ENCODE measurements at places on chromosomes 6 and 20. TPM values are rescaled to one million over a fixed set of nuclear protein-coding genes. Genes with fewer than 3 reads are reported as not detected.

The SMOC2 gene
- 78.4 TPM for total RNA-seq

The HLA-E gene
- total RNA-seq = 145 TPM

- no peaks in the 10 kb centered on the region for H3K36me3 ChIP-seq
- H3K4me3 ChIP-seq = no peak overlapping the region
- DNase-seq = no peak
- H3K4me1 ChIP-seq = peaks cover 8% of the 10 kb centered on the region
- no peak overlapping the region for H3K27ac ChIP-seq
These were observed 187.5 kb upstream of the MARCKS start for GRCh38 chr6:113669606-113670005.

DNA sequence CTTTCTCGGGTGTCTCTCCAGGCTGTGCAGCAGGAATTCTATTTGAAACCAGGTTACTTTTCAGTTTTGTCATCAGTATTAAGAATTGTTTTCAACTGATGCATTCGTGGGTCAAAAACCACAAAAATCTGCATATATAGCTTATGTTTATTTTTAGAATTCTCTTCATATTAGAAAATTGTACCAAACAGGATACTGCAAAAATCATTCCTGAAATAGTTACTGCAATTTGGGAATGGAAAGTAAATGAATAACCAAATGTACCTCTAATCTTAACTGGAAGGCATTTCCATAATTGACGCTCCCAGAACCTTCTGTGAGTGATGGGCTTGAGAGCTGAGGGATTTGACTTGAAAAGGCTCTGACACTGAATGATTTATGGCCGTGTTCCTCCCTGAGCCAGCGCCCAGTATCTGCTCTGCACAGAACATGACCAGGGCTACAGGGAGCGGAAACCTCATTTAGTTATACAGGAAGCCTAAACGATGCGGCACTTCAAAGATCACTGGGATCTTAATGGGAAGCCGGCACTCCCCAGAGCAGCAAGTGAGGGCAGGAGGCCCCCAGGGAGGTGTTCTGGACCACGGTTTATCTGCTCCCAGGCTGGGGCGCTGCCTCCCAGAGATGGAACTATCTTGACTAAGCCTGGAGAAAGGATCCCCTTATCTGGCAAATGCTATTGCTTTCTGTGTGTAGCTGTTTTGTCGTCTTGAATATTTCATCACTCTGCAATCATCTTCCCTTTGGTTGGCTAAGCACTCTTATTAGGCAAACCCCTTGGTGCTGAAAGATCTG lies 446.0 kb downstream of the QKI start:
- H3K27me3 ChIP-seq = no peaks in the 10 kb centered on the region
- no peaks in the 10 kb centered on the region for H3K4me1 ChIP-seq
- H3K4me3 ChIP-seq = no peak overlapping the region
- DNase-seq = no peak

DNA sequence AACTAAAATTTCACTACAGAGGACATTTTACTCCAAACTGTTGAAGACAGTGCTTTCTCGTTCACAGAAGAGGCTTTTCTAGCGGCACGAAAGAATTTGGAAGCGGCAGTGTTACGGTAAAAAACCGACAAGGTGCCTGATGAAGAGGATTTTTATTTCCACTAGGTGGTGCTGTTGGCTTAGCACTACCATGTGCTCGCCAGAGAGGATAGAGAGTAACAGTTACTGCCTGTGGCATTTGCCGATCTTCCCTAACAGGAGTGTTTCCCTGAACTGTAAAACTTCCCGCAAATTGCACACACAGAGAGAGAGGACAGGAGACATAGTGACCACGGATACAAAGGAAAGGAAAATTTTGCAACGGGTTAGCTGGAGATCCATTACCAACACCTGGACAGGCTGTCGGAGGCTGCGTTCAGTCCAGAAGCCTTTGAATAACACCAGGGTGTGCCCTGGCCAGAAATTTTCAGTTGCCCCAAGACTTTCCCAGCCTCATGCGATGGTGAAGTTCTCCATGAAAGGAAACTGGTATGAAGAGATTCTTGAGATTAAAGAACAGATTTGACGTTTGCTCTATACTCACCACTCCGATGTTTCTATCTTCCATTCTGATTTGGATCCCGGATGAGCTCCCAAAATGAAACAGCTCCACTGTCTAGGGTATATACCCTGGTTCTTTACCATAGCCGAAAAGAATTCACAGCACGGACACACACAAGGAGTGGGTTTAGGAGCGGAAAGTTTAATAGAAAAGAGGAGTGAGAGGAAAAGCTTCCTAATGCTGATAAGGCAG lies 48.1 kb downstream of the HLA-DPB1 start:
- H3K27me3 ChIP-seq = no peaks in the 10 kb centered on the region
- no peaks in the 10 kb centered on the region for H3K4me1 ChIP-seq
- no peak overlapping the region for H3K27ac ChIP-seq
- peak; percentile 29 for DNase-seq

- no peaks in the 10 kb centered on the region for H3K27me3 ChIP-seq
- no peaks in the 10 kb centered on the region for H3K36me3 ChIP-seq
- H3K4me1 ChIP-seq = no peaks in the 10 kb centered on the region
- no peak overlapping the region for H3K4me3 ChIP-seq
These were observed 7.5 kb downstream of the SMLR1 start for GRCh38 chr6:130834482-130835251.
